ENCODE measurements at places on chromosomes 6 and 20. TPM values are rescaled to one million over a fixed set of nuclear protein-coding genes. Genes with fewer than 3 reads are reported as not detected.

CST7 gene
- total RNA-seq = not detected

NFATC2 gene
- 10.1 TPM for total RNA-seq

SEL1L2 gene
- total RNA-seq = not detected

MEP1A gene
- total RNA-seq = 4.1 TPM

SNTA1 gene
- total RNA-seq = 6.7 TPM

HLA-DQA2 gene
- 0.79 TPM for total RNA-seq
